ENCODE measurements at places on chromosomes 2 and 18.

DNA sequence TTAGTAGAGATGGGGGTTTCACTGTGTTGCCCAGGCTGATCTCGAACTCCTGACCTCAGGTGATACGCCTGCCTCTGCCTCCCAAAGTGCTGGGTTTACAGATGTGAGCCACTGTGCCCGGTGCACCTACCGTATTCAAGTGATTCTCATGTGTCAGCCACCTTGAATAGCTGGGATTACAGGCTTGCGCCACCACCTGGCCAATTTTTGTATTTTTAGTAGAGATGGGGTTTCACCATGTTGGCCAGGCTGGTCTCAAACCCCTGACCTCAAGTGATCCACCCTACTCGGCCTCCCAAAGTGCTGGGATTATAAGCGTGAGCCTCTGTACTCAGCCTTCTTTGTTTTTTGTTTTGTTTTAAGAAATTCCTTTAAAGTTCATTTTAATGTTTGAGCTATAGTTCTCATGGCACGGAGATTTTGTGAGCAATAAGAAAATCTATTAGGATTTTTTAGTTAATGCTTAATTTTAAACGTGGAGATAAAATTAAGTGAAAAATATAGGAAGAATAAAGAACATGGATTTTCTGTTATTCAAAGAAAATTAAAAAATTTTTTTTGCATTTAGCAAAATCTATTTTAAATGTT lies 242.6 kb downstream of the PHLPP1 start:
- no peak for DNase-seq

DNA sequence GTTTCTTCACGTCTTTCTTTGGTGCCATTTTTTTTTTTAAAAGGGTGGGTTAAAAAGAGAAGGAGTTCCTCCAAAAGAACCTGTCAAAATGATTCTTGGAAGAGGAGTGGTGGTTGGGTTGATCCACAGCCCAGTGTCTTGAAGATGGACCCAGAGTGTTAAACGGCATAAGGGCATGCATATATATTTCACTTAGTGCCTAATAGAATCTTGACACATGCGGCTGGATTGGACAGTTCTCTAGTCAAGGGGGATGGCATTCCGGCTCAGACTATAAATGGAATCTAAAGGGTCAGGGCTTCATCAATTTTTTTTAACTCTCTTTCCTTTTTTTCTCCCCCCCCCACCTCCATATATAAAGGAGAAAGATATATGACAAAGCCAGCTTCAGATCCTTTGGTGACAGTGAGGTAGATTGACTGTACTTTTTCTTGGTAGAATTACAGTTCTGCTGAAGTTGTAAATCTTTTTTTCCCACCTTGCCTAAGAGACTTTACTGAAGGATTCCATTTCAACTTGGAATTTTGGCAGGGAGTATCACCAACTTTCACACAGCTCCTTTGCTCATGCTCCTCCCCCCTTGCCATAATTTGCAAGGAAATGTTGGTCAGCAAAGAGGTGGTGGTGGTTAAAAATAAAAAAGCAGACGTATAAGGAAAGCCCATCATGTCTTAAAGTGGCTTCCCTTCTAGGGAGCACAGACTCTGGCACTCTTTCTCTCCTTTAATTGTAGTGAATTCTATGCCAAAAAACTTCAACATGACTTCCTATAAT lies at the start of gene MYL1:
Gene MYL1, minus strand, starts transcription at position 160 of the 774 bp plus-strand sequence. Its CDS starts 132 bp downstream, at position 28.
- DNase-seq: no peak

DNA sequence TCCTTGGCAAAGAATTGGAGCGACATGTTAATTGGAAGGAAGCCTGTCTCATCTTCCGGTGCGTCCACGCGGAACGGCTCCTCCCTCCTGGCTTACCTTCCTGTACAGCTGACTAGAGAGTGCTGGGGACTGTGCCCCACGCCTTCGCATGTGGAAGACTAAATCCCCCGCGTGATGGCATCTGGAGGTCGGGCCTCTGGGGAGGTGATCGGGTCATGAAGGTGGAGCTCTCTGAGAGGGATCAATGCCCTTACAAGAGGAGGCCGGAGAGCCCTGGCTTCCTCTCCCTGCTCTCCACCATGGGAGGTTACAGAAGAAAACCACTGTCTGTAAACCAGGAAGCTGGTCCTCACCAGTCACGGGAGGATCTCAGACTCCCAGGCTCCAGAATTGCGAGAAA lies 104.1 kb upstream of the OTOS start:
- no peak for DNase-seq

- no peak for DNase-seq
These were observed 33.7 kb downstream of the MTERF4 start for GRCh38 chr2:241068136-241068941.

GRCh38 chr18:51068105-51068504 lies 38.1 kb downstream of the SMAD4 start:
- no peak for DNase-seq

- DNase-seq: no peak
These were observed 79.8 kb upstream of the NOSTRIN start for GRCh38 chr2:168722592-168722991.

DNA sequence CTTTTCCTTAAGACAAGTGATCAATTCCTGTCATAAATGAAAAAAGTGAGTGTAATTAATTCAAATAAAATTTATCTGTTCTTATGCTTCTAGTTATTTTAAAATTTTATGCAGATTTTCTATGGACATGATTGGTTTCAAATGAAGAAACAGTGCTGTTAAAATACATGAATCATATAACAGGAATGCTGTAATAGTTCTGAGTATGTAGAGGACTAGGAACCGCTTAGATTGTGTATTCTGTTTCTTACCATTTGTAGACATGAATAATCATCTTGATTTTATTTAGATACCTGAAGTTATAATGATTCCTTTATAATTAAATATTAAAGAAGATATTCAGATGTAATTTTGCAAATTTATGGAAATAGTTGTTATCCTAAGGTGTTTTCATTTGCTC lies 3.5 kb downstream of the ACTR2 start:
- no peak for DNase-seq

DNA sequence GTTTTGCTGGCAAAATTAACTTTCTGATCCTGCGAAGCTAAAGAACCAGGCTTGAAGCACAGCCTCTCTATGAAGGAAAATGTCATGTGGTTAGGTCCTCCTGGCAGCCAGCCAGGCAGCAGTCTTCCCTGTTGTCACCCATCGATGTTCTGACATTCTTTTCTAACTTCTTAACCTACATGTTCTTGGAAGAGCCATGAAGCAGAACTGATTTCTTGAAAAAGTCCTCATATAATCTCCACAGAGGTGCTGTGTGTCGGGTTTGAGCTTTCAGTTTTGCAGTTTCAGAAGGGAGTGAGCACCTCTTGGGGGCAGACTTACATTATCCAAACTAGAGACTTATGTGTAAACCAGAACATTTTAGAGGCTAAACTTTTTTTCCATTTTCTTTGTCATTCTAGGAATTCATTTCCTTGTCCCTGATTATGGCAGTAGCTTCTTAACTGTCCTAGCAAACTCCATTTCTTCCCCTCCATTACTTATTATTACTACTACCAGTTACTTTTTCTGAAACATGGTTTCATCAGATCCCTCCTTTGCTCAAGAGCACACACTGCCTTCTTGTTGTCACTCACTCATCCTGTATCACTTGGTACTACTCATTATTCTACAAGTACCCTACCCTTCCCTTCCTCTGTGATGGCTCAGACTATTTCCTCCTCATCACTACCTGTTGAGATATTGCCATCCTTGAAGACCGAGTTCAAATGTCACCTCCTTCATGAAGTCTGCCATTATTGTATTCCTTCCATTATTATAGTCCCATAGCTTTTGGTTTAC lies 31.1 kb downstream of the DOK1 start:
- DNase-seq: no peak

DNA sequence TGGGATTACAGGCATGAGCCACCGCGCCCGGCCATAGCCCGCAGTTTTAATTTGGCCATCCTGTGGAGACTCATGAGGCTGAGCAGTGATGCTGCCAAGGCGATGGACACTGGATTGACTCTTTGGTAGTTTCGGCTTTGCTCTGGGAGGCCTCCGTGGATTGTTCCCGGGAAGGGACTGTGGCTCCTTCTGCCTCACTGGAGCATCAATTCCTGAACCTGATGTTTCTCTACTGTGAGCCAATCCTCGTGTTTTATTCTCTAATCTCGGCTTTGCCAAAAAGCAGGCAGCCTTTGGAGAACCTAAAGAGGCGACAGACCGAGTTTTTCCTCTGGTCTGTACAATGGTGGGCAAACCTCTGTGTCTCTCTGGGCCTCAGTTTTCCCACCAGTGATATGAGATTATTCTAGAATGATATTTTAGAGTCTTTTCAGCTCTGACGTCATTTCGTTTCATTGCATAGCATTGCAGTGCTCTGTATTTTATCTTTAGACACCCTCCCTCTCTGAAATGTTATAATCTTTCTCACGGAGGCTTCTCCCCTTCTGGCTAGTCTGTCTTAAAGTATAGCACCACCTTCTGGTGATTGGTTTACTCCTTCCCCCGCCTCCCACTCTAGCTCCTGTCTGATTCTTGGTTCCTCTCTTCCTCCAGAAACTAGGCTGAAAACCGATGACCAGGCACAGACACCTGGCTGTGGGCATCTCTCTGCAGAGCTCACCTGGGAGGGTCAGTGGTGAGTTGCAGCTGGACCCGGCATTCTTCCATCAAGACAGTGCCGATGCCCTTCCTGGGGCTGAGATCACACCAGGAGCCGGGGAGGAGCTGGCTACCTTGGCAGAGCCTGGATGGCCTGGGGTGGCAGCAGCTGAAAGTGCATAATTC lies 341.3 kb downstream of the MYCN start:
- peak; percentile 77 for DNase-seq

DNA sequence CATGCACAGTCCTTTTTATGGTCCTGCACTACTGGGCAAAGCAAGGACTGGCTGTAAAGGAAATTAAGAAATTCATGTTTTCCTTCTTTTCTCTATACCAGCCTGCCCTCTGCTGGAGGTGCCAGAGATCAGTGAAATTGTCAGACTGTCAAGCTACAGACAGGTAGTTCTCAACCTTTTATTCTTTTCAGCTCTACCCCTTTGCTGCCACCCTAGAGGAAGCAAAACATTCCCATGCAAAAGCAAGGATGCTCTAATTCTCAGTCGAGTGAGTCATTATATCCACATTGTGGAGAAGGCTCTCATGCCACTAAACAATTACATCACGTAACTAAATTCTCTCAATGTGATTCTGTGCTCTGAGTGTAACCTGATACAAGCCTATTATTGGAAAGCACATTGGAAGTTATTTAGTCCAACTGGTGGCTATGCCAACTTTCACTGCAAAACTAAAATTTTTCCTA lies 25.0 kb upstream of the RAPGEF4 start:
- peak; percentile 44 for DNase-seq

DNA sequence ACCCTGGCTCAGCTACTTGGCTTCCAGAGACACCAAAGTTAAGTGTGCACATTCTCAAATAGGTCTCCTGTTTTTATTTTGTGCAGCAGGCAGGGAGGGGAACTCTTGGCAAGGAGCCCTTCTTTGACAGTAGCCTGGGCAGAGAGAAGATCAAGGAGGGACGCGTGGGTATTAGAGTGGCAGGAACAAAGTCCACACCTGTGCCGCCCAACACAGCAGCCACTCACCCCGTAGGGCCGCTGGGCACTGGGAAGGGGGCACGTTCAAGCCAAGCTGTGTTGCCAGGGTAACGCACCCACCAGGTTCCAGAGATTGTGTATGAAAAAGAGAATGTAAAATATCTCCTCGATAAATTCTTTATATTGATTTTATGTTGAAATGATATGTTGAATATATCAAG lies 229.3 kb upstream of the AGAP1 start:
- DNase-seq: no peak

DNA sequence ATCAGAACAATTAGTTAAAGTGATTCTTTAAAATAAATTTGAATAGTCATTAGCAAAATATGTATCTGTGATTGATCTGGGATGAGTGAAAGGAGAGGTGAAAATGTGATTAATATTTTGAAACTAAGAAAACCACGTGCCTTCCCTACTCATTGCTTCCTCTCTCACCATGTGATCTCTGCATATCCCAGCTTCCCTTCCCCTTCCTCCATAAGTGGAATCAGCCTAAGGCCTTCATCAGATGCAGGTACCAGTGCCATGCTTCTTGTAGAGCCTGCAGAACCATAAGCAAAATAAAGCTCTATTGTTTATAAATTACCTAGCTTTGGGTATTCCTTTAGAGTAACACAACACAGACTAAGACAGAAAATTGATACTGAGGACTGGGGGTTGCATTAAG lies 11.2 kb upstream of the STAT1 start:
- no peak for DNase-seq

Measured in NCI-H1694 treated with DMSO at 0.1 percent for 48 hours (cell line).